ENCODE measurements at places on chromosomes 7 and 10.

DNA sequence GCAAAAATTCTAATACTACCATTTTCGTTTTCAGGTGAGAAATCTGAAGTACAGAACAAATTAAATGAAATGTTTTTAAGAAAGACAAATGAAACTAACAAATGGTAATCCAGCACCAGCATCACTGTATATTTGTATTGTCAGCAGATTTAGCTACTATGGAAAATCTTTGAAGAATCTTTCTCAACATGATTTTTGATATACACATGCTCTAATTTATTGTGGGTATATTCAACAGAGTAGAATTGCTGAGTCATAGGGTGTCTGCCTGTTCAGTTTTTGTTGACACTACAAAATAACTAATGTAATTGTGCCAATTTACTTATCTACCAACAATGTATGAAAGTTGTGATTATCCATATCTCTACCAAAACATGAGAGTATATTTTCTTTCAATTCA, 437.6 kb downstream of the PCDH15 start:
- DNase-seq = no peak

- no peak for DNase-seq
These were observed 84.8 kb upstream of the GRM3 start for GRCh38 chr7:86558680-86559501.

- DNase-seq = no peak
These were observed 178.1 kb upstream of the SEMA3E start for GRCh38 chr7:83827036-83827435.

DNA sequence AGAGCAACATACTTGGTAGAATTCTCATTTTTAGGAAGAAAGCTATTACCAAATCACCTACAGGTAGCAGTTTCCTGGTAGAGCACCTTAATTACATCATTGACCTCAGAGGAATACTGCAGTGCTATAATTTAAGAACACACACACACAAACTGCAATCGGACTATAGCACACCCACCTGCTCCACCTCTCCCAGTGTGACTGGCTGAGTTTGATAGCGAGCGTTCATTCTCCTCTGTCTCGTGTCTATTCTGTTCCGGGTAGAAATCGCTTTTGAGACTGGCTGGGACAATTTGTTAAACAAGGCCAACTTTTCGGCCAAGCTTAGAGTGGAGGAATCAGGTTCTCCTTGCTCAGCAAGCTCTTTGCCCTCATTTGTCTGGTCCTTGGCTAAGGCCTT, 110.5 kb downstream of the SVIL start:
- DNase-seq = no peak
